ENCODE measurements at places on chromosomes 11 and 22. TPM values are rescaled to one million over a fixed set of nuclear protein-coding genes. Genes with fewer than 3 reads are reported as not detected.

Gene NELL1
- total RNA-seq: not detected

Gene MS4A6E
- not detected for total RNA-seq

Gene TUB
- total RNA-seq: 0.67 TPM

Gene OR4C13
- total RNA-seq: not detected

Gene SERPIND1
- not detected for total RNA-seq

Gene OR8H3
- total RNA-seq: not detected

Gene OR51B6
- total RNA-seq: not detected

Gene KCNE3
- not detected for total RNA-seq

- H3K27me3 ChIP-seq: peaks cover 9% of the 10 kb centered on the region
- DNase-seq: no peak
- no peak overlapping the region for H3K27ac ChIP-seq
These were observed 35.3 kb upstream of the LYVE1 start for GRCh38 chr11:10603721-10604297.

DNA sequence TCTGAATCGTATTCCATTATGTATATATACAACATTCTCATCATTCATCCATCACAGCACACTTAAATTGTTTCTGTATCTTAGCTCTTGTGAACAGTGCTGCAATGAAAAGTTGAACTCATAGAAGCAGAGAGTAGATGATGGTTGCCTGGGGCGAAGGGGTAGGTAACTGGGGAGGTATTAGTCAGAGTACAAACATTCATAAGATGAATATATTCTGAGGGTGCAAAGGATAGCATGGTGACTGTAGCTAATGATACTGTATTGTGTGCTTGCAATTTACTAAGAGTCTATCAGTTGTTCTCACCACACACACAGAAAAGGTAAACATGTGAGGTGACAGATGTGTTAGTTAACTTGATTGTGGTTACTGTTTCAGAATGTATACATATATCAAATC lies 12.6 kb upstream of the RFPL2 start:
- no peak for DNase-seq
- H3K4me3 ChIP-seq: no peak overlapping the region
- H3K27me3 ChIP-seq: peaks cover 9% of the 10 kb centered on the region
- no peaks in the 10 kb centered on the region for H3K36me3 ChIP-seq
- no peaks in the 10 kb centered on the region for H3K4me1 ChIP-seq

DNA sequence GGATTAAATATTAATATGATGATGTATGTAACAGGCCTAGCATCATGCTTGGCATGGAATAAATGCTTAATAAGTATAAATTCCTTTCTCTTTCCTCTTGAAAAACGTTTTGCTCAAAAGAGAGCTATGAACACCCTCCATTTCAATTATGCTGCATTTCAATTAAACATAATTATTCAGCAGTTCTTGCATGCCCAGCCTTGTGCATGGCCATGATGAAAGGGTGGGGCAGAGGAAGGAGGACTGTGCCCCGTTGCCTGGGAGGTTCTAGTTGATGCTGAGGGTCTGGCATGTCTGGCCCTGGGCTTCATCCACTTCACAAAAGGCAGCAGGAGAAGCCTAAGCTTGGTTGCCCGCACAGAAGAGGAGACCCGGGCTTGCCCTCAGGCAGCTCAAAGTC lies 73.6 kb upstream of the PHOX2A start:
- H3K27ac ChIP-seq: no peak overlapping the region
- DNase-seq: no peak
- peaks cover 12% of the 10 kb centered on the region for H3K36me3 ChIP-seq
- no peaks in the 10 kb centered on the region for H3K4me1 ChIP-seq
- no peaks in the 10 kb centered on the region for H3K27me3 ChIP-seq

DNA sequence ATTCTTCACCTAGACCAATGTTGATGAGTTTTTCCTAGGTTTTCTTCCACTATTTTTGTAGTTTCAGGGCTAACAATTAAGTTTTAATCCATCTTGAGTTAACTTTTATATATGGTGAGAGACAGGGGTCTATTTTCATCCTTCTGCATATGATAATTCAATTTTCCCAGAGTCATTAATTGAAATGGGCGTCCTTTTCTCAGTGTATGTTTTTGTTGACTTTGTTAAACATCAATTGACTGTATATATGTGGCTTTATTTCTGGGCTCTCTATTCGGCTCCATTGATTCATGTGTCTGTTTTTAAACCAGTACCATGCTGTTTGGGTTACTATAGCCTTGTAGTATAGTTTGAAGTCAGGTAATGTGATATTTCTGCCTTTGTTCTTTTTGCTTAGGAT lies 282.1 kb downstream of the INSC start:
- no peaks in the 10 kb centered on the region for H3K4me1 ChIP-seq
- no peaks in the 10 kb centered on the region for H3K27me3 ChIP-seq
- no peak overlapping the region for H3K4me3 ChIP-seq
- no peaks in the 10 kb centered on the region for H3K36me3 ChIP-seq
- no peak overlapping the region for H3K27ac ChIP-seq

DNA sequence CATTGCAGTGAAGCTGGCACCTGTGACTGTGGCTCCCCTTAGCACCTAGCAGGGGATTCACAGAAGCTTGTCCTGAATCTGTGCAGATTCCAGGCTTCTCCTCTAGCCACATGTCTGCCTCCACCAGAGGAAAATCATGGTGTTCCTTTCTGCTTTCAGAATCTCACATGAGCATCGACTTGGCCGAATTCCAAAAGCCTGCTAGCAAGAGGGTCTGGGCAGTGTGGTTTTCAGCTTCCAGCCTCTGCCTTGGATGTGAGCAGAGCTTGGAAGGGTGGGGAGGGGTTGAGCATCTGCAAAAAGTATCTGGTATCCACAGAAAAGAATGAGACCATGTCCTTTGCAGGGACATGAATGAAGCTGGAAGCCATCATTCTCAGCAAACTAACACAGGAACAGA lies 911.1 kb downstream of the TBC1D22A start:
- DNase-seq: no peak
- H3K4me3 ChIP-seq: no peak overlapping the region
- H3K27ac ChIP-seq: no peak overlapping the region

GRCh38 chr11:86688398-86689179 lies 16.2 kb upstream of the ME3 start:
- H3K4me3 ChIP-seq: no peak overlapping the region
- peak overlapping the region; percentile 90 for H3K27ac ChIP-seq
- peak; percentile 70 for DNase-seq
- no peaks in the 10 kb centered on the region for H3K36me3 ChIP-seq
- H3K27me3 ChIP-seq: peaks cover 2% of the 10 kb centered on the region

GRCh38 chr11:120179057-120179672 lies 31.7 kb upstream of the OAF start:
- no peak for DNase-seq
- peaks cover 6% of the 10 kb centered on the region for H3K27me3 ChIP-seq
- no peaks in the 10 kb centered on the region for H3K36me3 ChIP-seq

- H3K4me3 ChIP-seq: no peak overlapping the region
- peaks cover 6% of the 10 kb centered on the region for H3K27me3 ChIP-seq
- no peaks in the 10 kb centered on the region for H3K36me3 ChIP-seq
- no peak overlapping the region for H3K27ac ChIP-seq
These were observed 428.5 kb downstream of the TMEM135 start for GRCh38 chr11:87466223-87466622.

DNA sequence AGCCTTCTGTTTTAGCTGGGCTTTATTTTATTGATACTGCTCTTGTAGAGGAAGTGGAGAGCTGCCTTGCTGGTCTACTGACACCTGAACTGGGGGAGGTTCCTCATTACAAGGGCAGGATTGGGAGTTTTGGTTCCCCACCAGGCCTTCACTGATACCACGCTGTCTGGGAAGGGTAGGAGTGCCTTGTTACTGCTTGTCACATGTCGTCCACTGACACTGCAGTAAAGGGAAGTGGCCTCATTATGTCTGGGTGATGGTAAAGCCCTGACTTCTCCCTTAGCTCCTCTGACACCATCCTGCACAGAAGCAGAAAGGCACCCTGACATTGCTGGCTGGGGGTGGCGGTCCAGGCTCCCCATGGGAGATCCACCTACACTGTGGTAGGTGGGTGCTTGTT lies 38.7 kb upstream of the ELF5 start:
- H3K4me1 ChIP-seq: no peaks in the 10 kb centered on the region
- no peak overlapping the region for H3K27ac ChIP-seq
- H3K27me3 ChIP-seq: no peaks in the 10 kb centered on the region
- H3K36me3 ChIP-seq: no peaks in the 10 kb centered on the region
- no peak for DNase-seq

- no peak overlapping the region for H3K27ac ChIP-seq
- DNase-seq: no peak
- no peak overlapping the region for H3K4me3 ChIP-seq
These were observed 390 bp upstream of the TMEM151A start for GRCh38 chr11:66291303-66291705.

GRCh38 chr11:63564784-63565350 lies 1.7 kb upstream of the PLAAT2 start:
- no peak overlapping the region for H3K27ac ChIP-seq
- H3K4me3 ChIP-seq: no peak overlapping the region
- no peaks in the 10 kb centered on the region for H3K36me3 ChIP-seq
- H3K27me3 ChIP-seq: no peaks in the 10 kb centered on the region

DNA sequence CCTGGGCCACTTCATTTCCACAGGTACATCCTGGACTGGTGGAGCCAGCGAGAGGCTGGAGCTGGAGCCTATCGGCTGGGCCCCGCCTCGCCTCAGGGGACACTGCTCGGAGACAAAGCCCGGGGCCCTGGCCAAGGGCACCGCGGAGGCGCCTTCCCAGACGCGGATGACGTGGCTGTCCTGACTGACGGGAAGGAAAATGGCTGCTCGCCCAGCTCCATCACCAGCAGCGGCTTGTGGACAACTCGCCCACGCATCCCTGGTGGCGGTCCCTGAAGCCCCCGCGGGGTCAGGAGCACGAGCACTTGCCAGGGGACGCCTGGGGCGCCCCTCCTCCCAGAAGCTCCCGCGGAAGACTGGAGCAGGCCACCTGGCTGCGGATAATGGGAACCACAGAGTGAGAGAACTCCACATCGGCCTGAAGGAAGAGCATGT lies 49.6 kb downstream of the CECR2 start:
- DNase-seq: no peak
- H3K27ac ChIP-seq: no peak overlapping the region
- no peaks in the 10 kb centered on the region for H3K27me3 ChIP-seq
- no peaks in the 10 kb centered on the region for H3K36me3 ChIP-seq

GRCh38 chr11:117684111-117684510 lies 112.9 kb downstream of the DSCAML1 start:
- H3K36me3 ChIP-seq: no peaks in the 10 kb centered on the region
- DNase-seq: no peak
- H3K27ac ChIP-seq: no peak overlapping the region
- no peak overlapping the region for H3K4me3 ChIP-seq
- peaks cover 7% of the 10 kb centered on the region for H3K27me3 ChIP-seq

- H3K27me3 ChIP-seq: no peaks in the 10 kb centered on the region
- H3K27ac ChIP-seq: peak overlapping the region; percentile 19
- H3K36me3 ChIP-seq: peaks cover 3% of the 10 kb centered on the region
- H3K4me3 ChIP-seq: no peak overlapping the region
These were observed 25.5 kb downstream of the TSPAN18 start for GRCh38 chr11:44752300-44752699.

GRCh38 chr11:12174477-12175143 lies 64.2 kb downstream of the MICAL2 start:
- H3K36me3 ChIP-seq: peaks cover 10% of the 10 kb centered on the region

DNA sequence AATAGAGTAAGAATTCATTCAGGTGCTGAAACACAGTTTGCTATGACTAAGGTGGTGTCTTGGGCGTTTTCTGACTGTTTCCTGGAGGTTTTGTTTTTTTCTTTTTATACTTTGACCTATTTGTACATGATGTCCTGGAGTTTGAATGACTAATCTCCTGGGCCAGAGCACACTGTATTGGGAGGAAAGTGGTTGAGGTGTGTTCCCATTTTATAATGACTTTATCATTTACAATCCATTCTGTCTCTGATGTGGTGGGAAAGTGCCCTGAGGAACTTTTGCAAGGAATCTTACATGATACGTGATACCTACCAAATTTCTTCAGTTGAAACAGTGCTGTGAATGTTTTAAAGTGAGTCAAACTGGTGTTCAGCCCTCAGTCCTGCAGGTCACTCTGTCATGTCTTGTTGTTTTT lies 80.8 kb downstream of the TNRC6B start:
- no peak overlapping the region for H3K4me3 ChIP-seq
- H3K36me3 ChIP-seq: peaks cover 27% of the 10 kb centered on the region
- peaks cover 59% of the 10 kb centered on the region for H3K4me1 ChIP-seq
- peak overlapping the region; percentile 66 for H3K27ac ChIP-seq

Measured in activated naive CD4-positive, alpha-beta T cell treated with anti-CD3 and anti-CD28 coated beads for 36 hours (primary cell).